ENCODE measurements at places on chromosomes 6 and 20.

GRCh38 chr6:25524542-25524941 is 127.5 kb upstream of the SCGN start:
- DNase-seq = no peak

DNA sequence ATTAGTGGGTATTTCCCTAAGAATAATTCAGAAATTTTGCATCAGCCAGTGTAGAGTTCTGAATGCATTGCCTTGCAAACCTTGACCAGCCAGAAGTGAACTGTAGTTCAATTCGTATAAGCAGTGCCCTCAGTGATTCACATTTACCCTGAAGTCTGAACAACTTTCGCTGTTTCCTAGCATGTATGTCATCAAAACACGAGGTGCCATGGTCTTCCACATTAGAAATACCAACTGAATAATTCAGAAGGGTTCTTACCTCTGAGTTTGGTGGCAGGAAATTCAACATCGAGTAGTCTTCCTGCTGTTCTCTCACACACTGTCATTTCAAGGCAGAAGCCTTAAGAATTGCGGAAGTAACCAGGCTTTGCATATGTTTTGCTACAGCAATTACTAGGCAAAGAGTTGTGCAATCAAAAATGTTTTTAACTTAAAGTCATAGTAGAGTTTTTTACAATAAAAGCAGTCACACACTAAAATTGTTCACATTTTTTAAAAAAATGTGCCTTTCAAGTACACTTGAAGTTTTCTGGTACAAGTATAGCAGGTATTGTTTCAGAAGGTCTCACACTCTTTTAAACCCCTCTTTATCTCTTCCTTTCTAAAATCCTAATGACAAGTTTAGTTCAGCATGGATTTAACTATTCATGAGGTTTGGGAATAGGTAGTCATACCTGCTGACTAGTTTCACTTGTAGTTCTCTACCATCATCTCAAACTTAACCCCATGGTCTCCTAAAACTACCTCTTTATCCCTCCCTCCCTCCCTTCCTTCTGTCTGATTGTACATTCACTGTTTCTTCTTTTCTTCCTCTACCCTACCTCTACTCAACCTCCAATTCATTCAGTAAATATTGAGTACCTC is 118.3 kb downstream of the STXBP5 start:
- DNase-seq = no peak

DNA sequence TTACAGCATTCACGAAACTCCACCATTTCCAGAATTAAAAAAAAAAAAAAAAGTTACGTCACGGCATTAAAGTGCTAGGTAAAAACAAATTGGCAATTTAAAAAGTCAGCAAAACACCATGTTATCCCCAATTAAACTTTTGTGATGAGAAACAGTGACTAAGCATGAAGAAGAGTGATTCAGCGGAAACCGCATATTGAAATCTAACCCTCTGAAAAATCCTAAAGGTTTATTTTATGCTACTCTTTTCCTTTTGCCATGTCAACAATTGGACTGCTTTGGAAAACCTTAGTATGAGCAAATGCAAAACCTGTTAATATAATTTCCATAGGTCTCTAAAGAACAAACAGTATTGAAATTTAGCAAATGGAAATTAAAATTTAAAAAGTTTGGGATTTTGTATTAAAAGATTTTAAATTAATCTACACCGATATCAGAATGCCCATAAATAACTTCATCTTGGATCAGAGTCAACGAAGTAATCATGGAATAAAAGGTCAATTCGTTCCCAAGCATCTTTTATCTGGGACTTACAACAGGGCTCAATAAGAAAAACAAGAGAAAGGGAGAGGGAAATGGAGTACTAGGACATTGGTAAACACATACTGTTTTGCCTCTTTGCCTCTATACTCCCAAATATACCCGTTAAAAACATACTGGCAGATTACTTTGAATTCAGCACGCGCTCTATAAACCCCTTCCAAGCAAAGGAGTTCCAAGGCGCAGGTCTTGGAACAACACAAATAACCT is 1.1 kb downstream of the FBXO30 start:
- DNase-seq = no peak

GRCh38 chr6:15909290-15910070 is 219.4 kb upstream of the MYLIP start:
- no peak for DNase-seq

GRCh38 chr6:124995131-124995530 is 32.9 kb downstream of the RNF217 start:
- DNase-seq = no peak

All from mucosa of gallbladder (tissue), 1 donor.